Brain pericyte (primary cell): ENCODE measurements at places on chromosomes 16 and 17.

- no peak for DNase-seq
These were observed 126.6 kb upstream of the SDK2 start for GRCh38 chr17:73770849-73771229.

DNA sequence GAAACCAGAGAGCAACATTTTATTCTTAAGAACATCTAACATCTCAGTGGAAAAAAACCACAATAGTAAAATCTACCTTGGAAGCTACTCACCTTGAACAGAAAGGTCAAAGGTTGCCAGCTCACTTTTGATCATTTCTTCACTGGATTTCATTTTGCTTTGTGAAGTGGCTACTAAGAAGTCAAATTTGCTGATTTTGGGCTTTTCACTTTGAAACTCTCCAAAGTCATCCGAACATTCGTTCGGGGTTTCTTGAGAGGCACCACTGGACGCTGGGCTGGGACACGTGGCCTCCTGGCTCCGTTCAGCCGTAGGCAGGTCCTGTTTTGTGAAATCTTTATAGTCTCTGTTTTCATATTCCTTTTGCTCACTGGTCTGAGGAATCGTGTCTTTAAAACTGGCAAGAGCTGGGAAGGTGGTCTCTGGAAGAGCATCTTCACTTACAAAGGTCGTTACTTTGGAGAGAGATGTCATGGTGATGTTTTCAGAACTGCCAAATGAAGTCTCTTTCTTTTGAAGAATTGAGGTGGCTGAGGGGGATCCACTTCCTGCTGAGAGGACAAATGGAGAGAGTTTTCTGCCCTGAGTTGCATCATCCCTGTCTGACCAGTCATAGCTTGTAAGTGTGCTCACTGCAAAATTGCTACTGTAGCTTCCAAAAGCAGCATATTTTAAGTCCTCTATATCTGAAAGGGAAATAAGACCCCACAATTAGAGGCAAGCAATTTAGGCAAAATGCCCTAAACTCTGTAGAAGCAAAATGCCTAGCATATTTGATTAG is 52.4 kb downstream of the DUSP14 start:
- DNase-seq = no peak

GRCh38 chr16:7362231-7362630 is 29.6 kb downstream of the RBFOX1 start:
- no peak for DNase-seq

DNA sequence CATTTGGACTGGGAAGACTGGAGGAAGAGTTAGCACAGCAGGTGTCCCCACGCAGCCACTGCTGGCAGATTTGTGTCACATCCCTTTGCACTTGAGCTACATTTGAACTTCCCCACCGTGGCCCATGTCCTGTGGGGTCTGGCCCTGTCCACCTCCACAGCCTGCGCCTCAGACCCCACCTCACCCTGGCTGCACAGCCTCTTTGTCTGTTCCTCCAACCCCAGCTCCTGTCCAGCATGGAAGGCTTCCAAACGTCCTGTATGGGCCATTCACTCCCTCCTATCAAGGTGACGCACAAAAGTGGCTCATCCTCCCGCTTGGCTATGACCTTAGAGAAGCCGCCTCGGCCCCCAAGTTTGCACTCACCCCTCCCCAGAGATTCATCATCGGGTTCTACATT is 200.6 kb downstream of the FOXL1 start:
- no peak for DNase-seq

DNA sequence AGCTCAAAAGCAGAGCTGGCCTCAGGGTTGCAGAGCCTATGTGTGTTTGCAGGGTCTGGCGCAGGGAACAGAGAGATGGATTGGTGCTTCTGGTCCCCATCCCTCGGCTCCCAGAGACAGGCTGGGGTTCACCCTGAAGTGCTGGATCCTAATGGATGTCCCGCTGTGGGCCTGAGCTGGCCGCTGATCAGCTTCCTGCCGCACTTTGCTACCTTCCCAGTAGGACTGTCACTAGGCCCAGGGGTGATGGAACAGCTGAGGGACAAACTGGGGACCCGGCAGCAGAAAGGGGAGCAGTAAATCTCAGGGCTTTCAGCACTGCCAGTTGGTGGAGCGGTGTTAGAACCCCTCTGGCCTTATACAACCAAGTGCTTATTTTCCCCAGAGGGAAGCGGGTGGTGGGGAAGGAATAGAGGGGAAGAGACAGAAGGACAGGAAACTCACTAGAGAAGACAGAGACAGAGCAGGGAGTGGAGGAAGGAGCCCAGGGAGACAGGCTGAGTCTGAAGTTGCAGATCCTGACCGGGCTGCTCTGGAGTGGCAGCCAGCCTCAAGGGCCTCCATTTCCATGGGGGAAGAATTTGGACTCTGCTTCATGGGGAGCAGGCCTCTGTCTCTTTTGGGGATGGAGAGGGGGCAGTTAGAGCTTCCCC is 78.6 kb downstream of the MRM1 start:
- DNase-seq = no peak

- DNase-seq = no peak
These were observed 30.0 kb downstream of the APPBP2 start for GRCh38 chr17:60496041-60496440.

GRCh38 chr17:17151541-17151940 is 54.6 kb downstream of the PLD6 start:
- no peak for DNase-seq

DNA sequence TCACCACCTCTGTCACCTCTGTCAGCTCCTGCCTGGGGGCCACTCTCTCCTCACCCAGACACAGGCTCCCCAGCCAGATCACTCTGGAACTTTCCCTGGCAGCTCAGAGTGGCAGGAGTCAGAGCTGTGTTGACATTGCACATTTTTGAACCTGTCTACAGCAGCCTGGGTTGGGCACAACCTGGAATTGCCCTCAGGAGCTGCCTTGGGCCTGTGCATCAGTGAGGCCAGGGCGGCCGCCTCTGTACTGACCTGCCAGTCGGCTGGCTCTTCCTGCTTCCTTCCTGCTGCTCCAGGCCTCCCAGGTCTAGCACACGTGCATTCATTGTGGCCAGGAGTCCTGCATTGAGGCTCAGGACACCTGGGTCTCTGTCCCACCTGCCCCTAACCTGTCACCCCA is 14.2 kb upstream of the TMEM11 start:
- DNase-seq = no peak

- DNase-seq = no peak
These were observed 209.6 kb upstream of the CACNG5 start for GRCh38 chr17:66625311-66625767.

GRCh38 chr17:41462705-41463104 is 4.5 kb downstream of the KRT32 start:
- no peak for DNase-seq

DNA sequence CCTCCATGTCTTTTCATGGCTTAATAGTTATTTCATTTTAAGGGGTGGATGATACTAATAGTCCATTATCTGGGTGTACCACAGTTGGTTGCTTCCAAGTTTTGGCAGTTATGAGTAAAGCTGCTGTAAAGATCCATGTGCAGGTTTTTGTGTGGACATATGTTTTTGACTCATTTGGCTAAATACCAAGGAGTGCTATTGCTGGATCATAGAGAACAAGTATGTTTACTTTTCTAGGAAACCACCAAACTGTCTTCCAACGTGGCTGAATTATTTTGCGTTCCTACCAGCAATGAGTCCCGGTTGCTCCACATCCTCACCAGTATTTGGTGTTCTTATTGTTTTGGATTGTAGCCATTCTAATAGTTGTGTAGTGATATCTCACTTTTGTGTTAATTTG is 181.9 kb downstream of the SPECC1 start:
- DNase-seq = peak; percentile 7

GRCh38 chr16:11611871-11612664 is 25.3 kb upstream of the LITAF start:
- DNase-seq = no peak

- no peak for DNase-seq
These were observed 15.6 kb downstream of the BEAN1 start for GRCh38 chr16:66442502-66443268.

DNA sequence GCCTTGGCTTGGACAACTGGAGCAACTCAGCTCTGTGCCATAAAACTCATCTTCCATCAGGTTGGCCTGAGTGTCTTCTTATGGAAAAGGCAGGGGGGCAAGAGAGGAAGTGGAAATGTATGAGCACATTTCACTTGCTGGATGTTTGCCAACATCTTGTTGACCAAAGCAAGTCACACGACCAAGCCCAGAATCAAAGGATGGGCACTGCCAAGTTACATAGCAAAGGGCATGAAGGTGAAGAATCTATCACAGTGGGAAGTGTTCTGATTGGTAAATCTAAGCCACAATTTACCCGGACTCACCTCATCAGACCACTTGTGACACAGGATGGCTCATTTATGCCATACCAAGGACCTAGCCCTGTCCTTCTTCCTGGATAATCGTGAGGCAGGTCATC is 310.5 kb upstream of the IRX5 start:
- no peak for DNase-seq

GRCh38 chr17:2749058-2749783 is at the start of gene CCDC92B:
CCDC92B (minus strand) TSS chr17:2749652; CDS start chr17:2735145, 14,507 bp downstream.
- DNase-seq = no peak

- DNase-seq = no peak
These were observed 92.9 kb downstream of the NPIPB11 start for GRCh38 chr16:29313559-29314048.

DNA sequence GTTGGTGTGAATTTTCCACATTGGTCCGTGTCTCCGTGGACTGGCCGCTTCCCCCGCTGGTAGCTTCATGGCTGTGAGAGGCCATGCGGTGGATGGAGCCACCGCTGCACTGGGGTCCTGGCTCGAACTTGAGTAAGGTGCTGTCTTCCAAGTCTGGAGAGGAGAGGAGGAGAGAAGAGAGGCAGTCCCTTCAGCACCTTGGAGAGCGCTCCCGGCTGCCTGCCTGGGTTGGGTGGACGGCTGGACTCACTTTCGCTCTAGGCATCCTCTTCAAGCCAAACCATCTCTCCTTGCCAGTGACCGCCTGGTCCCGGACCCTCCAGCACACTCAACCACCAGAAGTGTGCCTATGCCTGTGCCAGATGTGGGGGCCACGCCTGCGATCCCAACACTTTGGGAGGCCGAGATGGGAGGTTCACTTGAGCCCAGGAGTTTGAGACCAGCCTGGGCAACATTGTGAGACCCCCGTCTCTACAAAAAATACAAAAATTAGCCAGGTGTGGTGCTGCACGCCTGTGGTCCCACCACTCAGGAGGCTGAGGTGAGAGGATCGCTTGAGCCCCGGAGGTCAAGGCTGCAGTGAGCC is 6.2 kb downstream of the JPH3 start:
- DNase-seq = no peak

DNA sequence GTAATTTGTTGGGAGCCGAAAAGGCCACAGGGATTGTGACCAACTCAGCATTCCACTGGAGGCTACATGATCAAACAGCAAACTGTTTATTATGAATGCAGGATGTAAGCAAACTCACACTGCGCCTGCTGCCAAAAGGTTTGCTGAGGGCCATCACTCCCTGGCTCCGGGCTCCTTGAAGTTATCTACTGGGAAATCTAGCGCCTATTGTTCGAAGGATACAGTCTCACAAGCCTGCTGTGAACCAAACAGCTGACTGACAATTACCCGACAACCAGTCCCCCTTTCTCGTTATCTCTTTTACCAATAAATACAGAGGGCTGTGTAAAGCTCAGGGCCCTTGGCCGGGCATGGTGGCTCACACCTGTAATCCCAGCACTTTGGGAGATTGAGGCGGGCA is 52.5 kb downstream of the BCL7C start:
- no peak for DNase-seq

DNA sequence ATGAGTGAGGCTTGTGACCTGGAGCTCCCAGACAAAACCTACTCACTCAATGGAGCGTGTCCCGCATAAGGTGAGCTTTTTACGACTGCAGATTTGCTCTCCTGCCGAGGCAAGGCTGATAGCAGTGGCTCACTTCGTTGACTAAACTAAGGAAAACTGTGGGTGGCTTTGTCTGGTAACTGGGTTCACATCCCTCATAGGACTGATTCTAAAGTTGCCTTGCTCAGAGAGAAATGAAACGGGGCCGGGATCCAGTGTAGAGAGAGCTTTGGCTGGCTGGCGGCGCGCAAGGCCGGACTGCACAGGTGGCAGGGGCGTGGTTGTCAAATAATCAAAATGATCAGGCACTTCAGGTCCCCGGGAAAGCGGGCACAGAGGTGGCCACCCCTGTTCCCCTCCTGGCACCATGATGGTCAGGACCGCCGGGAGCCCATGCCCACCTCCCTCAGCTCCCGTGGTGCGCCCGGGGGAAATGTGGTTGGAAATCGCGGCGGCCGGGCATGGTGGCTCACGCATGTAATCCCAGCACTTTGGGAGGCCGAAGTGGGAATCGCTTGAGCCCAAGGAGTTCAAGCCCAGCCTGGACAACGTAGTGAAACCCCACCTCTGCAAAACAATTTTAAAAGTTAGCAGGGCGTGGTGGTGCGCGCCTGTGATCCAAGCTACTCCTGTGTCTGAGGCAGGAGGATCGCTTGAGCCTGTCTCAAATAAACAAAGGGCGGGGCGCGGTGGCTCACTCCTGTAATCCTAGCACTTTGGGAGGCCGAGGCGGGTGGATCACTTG is 26.6 kb upstream of the OR1F1 start:
- DNase-seq = no peak

DNA sequence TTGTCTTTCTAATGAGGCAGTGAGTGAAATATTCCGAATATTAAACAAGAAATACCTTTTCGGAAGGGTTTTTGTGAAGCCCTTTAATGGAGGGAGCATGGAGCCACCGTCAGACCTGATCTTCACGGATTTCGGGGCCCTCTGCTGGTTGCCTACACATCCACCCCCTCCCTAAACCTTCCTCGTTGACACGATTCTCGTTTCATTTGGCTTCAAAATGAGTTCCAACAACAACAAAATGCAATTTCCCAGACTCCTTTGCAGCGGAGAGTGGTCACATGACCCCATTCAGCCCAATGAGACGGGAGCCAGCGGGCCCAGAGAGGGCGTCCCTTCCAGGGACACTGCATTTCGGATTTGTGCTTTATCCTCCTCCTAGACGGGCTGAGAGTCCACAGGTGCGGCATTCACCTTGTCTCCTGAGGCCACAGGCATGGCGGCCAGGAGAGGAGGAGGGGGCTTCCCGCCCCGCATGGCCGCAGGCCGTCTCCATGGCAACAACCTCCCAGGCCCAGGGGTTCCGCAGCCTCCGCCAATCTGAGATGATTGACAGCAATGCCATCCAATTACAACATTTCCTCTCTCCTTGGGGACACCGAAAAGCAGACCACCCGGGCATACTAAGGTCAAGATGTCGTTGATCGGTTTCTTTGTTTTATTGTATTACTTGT is 259.8 kb downstream of the C16orf95 start:
- DNase-seq = no peak
